ENCODE measurements at places on chromosomes 13 and 19.

GRCh38 chr13:109626386-109627171, 159.8 kb downstream of the IRS2 start:
- H3K4me3 ChIP-seq, result no peak overlapping the region
- no peak overlapping the region for H3K27ac ChIP-seq
- H3K4me1 ChIP-seq, result no peaks in the 10 kb centered on the region
- H3K36me3 ChIP-seq, result no peaks in the 10 kb centered on the region
- H3K27me3 ChIP-seq, result no peaks in the 10 kb centered on the region

- no peak overlapping the region for H3K4me3 ChIP-seq
- peaks cover 23% of the 10 kb centered on the region for H3K27me3 ChIP-seq
- no peaks in the 10 kb centered on the region for H3K36me3 ChIP-seq
- no peak overlapping the region for H3K27ac ChIP-seq
Observed at GRCh38 chr13:113000575-113000974, 31.6 kb downstream of the MCF2L start.

DNA sequence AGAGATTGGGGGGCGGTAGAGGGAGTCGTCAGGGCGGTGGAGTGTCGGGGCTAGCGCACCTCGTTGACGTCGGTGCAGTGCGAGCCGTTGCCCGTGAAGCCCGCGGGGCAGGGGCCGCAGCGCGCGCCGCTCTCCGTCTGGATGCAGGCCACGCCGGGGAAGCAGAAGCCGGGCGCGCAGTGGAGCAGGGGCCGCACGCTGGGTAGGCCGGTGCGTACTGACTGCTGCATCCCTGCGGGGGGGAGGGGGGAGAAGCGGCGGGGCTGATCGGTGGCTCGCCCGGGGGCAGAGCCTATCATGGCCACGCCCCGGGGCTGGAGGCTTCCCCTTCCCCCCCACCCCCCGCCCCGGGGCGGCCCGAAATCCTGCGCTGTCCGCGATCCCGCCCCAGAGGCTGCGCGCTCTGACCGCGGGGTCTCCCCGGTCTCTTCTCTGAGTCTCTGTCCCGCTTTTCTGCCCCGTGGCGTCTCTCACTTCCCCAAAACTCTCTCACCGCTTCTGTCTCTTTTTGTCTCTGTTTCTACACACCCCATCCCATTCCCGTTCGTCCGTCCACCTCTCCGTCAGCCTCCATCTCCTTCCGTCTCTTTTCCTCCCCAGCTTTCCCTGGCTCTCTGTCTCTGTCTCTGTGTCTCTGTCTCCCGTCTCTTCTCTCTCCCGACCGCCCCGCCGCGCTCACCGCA, 1.1 kb downstream of the COMP start:
- no peak overlapping the region for H3K4me3 ChIP-seq
- H3K4me1 ChIP-seq, result peaks cover 23% of the 10 kb centered on the region
- no peaks in the 10 kb centered on the region for H3K36me3 ChIP-seq
- no peak overlapping the region for H3K27ac ChIP-seq
- H3K27me3 ChIP-seq, result peaks cover 55% of the 10 kb centered on the region
- no peak for DNase-seq

- no peaks in the 10 kb centered on the region for H3K27me3 ChIP-seq
- peak; percentile 65 for DNase-seq
- no peak overlapping the region for H3K27ac ChIP-seq
- no peaks in the 10 kb centered on the region for H3K4me1 ChIP-seq
- H3K4me3 ChIP-seq, result no peak overlapping the region
Observed at GRCh38 chr13:93422980-93423543, 196.5 kb downstream of the GPC6 start.

DNA sequence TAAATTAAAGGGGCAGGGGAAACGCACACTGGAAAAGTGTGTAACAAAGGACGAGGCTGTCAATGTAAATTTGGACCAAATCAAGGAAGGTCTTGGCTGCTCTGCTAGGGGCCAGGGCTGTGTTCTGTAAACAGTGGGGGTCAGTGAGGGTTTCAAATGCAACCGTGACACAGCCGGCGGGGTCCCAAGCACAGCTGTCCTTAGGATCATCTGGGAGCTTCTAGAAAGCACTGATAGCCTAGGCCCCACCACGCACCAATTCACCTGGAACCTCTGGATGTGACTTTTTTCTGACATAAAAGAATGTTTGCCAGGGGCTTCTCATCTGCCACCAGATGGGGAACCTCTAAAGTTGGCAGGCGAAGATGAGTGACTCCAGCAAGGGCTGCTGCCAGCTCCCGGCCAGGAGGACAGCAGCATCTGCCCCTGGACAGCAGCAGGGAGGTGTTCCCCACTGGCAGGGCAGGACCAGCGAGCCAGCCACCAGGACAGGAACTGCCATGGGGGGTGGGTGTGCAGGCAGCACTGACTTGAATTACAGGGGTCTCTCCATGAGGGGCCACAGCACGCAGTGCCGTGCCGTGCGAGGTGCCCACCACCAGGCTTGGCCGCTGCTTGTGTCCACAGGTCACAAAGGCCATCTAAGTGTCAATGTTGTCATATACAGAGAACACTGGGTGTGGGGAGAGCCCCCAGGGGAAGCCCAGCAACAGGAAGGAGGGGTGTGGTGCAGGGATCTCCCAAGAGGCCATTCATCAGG, 87.5 kb downstream of the SOX1 start:
- no peak overlapping the region for H3K4me3 ChIP-seq
- H3K27ac ChIP-seq, result no peak overlapping the region
- peaks cover 11% of the 10 kb centered on the region for H3K27me3 ChIP-seq
- H3K36me3 ChIP-seq, result no peaks in the 10 kb centered on the region
- no peak for DNase-seq

GRCh38 chr13:94706101-94706842, 6.1 kb downstream of the SOX21 start:
- no peaks in the 10 kb centered on the region for H3K4me1 ChIP-seq
- H3K27me3 ChIP-seq, result peaks cover 100% of the 10 kb centered on the region
- no peaks in the 10 kb centered on the region for H3K36me3 ChIP-seq
- H3K27ac ChIP-seq, result no peak overlapping the region
- DNase-seq, result peak; percentile 9
- no peak overlapping the region for H3K4me3 ChIP-seq

DNA sequence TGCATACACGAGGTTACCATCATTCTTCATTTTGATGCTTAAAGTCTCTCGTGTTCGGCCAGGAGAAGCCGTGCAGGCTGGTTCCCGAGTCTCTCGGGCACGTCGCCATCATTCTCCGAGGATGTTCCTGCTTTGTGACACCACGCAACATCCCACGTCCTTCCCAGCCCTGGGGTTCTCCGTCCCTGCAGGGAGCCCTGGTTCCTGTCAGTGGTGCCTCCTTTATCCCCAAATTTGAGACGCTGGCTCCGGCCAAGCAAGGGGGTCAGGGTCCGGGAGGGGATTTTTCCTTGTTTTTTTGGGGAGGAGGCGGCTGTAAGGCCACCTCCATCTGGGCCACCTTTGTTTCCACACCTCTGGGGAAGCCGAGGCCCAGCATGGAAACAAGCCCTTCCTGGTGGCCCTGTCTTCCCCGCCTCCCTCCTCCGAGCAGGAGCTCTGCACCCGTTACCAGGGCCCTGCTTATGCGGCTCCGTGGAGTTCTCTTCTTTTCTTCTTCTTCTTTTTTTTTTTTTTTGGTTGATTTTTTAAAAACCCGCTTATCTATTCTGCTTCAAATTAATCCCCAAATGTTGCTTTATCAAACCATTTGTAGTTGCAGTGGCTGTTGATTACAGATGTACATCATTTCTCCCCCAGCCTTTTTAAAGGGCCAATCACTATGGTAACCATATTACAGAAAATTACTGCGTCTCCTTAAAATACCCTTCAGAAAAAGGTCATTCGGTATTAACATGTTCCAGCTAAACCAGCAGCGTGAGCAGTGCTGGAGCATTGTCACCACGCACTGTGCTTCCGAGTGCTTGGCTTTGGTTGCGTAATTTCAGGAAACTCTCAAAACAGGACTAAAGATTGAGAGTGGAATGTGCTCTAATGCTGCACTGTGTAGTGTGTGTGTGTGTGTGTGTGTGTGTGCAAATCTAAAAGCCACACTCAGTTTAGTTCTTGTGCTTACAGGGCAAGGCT, 50.4 kb downstream of the TEX29 start:
- no peaks in the 10 kb centered on the region for H3K27me3 ChIP-seq
- H3K36me3 ChIP-seq, result no peaks in the 10 kb centered on the region
- DNase-seq, result peak; percentile 57
- no peaks in the 10 kb centered on the region for H3K4me1 ChIP-seq
- H3K4me3 ChIP-seq, result no peak overlapping the region

DNA sequence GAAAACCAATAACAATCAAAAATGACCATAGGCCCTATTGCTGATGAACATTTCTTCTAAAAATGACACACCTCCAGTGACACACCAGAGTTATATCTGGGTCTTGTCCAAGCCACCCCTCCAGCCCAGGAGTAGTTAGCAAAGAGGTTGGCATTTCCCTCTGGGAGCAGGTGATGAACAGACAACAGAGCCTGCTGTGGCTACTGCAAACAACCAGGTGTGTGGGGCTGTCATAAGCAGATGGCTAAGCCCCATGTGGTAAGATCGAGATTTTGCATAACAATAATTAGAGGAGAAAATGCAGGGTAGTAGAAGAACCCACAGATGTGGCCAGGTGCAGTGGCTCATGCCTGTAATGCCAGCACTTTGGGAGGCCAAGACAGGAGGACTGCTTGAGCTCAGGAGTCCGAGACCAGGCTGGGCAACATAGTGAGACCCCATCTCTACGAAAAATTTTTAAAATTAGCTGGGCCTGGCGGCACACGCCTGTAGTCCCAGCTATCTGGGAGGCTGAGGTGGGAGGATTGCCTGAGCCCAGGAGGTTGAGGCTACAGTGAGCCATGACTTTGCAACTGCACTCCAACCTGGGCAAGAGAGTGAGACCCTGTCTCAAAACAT, 5.0 kb downstream of the XRCC1 start:
- H3K4me3 ChIP-seq, result no peak overlapping the region
- peaks cover 22% of the 10 kb centered on the region for H3K4me1 ChIP-seq
- H3K36me3 ChIP-seq, result peaks cover 6% of the 10 kb centered on the region
- no peaks in the 10 kb centered on the region for H3K27me3 ChIP-seq
- H3K27ac ChIP-seq, result no peak overlapping the region
- DNase-seq, result no peak

GRCh38 chr13:109776575-109776974, 9.8 kb downstream of the IRS2 start:
- no peaks in the 10 kb centered on the region for H3K27me3 ChIP-seq
- H3K4me3 ChIP-seq, result no peak overlapping the region
- no peaks in the 10 kb centered on the region for H3K36me3 ChIP-seq

DNA sequence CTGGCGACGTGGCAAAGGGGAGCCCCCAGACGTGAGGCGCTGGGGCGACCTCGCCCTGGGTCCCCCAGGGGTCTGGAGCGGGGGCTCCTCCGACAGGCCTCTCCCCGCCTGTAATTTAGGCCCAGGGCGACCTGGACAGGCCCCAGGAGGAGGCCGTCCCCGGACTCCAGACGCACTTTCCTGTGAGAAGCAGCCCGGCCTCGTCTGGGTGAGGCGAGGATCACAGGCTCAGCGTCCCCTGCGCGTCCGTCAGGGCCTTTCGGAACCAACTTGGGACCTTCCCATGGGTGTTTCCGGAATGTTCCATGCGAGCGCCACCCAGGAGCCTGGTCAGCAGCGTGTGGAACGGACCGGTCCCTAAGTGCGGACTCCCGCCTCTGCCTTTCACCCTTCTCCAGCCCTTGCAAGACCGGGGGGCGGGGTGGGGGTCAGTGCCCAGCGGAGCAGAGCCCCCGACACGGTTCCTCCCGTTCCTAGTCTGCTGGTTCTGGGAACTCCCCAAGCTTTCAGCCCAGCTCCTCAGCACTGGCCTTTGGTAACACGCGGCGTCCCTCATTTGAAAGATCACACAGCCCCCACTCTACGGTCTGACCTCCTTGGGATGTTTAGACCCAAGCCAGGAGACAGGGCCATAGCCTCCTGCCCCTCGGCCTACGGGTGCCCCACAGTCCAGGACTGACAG, 1.1 kb upstream of the GRTP1 start:
- peaks cover 3% of the 10 kb centered on the region for H3K4me1 ChIP-seq
- no peaks in the 10 kb centered on the region for H3K27me3 ChIP-seq
- no peak for DNase-seq
- no peak overlapping the region for H3K27ac ChIP-seq
- H3K36me3 ChIP-seq, result no peaks in the 10 kb centered on the region

DNA sequence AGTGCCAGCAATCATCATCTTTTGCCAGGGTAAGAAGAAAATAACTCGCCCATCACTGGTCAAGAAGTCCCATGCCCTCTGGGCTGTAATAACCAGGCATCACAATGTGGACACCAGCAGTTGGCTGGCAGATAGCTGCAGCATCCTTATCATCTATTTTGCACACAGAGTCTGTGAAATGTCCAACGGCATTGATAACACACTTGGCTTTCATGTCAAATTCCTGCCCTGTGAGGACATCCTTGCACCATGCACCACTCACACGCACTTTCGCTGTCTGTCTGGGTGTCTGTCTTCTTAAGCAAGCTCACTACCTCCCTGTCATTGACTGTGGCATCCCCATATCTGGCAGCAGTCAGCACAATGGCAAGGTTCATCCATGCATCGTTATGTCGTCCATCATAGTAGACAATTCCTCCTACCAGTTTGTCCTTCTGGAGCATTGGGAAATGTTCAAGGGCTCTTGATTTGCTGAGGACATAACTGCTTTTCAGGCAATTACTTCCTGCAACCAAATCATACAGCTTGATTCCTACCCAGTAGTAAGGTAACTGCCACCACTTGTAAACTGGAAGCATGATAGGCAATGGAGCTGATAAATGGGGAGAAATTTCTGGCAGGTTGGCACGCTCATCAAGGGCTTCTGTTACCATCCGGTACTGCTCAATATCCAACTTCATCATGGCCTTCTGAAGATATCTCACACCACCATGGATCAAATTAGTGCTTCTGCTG, 6.8 kb upstream of the ZSCAN5A start:
- H3K4me3 ChIP-seq, result no peak overlapping the region
- no peaks in the 10 kb centered on the region for H3K27me3 ChIP-seq
- no peaks in the 10 kb centered on the region for H3K36me3 ChIP-seq
- no peak for DNase-seq
- peak overlapping the region; percentile 67 for H3K27ac ChIP-seq

DNA sequence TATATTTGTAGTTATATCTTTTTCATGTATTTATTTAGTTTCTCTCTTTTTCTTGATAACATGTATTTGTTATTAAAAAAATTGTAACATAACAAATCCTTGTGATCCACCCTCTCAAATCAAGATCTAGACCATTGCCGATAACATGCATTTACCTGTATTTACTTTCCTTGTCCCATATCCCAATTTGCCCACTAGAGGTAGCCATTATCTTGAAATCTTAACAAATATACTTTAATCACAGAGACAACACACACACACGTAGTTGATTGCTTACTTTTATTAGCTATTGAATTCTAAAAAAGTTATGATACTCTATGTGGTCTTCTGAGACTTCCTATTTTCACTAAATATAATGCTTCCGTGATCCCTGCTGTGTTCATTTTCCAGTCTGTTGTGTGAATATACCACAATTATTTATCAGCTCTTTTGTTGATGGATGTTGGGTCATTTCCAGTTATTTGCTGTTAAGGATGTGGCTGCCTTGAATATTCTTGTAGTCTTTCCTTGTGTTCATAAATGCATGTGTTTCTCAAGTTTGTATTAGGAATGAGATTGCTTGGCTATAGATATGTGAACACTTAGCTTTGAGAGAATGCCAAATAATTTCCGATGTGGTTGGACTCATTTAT, 31.3 kb upstream of the ZMYM2 start:
- H3K27me3 ChIP-seq, result no peaks in the 10 kb centered on the region
- H3K4me1 ChIP-seq, result no peaks in the 10 kb centered on the region
- no peaks in the 10 kb centered on the region for H3K36me3 ChIP-seq
- no peak overlapping the region for H3K27ac ChIP-seq
- no peak for DNase-seq
- no peak overlapping the region for H3K4me3 ChIP-seq

- no peak for DNase-seq
- H3K36me3 ChIP-seq, result no peaks in the 10 kb centered on the region
- H3K4me3 ChIP-seq, result no peak overlapping the region
- peaks cover 6% of the 10 kb centered on the region for H3K27me3 ChIP-seq
- no peak overlapping the region for H3K27ac ChIP-seq
- H3K4me1 ChIP-seq, result no peaks in the 10 kb centered on the region
Observed at GRCh38 chr19:51697169-51697776, 4.1 kb downstream of the SPACA6 start.
